ENCODE measurements at places on chromosomes 13 and 19.
A peak's percentile ranks its signal among the peaks of the same experiment; 100 is the strongest.

DNA sequence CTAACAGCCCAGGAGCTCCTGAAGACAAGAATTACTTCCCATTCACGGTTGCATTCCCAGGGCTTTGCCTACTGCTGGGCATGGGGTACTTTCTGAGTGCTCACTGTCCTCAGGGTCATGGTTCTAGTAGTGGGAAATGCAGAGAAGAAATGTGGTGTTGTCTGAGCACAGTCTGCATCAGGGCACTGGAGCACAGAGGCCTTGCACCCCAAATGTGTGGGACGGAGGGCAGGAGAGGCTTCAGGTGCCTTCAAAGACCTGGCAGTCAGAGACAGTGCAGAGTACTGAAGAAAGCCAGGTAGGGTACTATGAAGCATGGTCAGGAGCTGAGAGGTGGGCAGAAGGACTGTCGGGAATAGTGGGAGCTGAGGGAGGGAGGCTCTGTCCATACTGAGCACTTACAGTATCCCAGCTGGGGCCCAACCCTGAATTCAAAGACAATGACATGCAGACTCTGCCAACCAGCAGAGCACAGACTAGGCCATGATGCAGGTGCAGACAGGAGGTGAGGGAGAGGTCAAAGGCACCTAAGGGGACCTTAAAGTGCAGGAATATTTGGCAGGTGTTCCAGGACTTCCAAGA, 144.4 kb downstream of the USP12 start:
- no peak for DNase-seq

DNA sequence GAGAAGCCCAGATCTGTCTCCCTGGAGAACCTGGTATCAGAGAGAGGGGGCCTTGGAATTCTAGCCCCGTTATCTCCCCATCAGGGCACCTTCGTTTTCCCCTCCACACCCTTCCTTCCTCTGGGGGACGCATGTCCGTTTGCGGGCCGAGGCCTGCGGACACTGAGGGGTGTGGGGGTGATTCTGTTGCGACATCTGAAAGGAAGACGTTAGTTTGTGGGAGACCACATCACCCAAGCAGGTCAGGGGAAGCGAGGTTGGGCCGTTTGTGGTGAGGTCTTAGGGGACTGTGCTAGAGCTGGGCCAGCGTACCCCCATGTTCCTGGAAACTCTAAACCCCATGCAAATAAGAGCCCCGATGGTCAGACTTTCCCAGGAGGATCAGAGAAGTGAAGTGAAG, 3.7 kb upstream of the HSH2D start:
- DNase-seq = no peak

DNA sequence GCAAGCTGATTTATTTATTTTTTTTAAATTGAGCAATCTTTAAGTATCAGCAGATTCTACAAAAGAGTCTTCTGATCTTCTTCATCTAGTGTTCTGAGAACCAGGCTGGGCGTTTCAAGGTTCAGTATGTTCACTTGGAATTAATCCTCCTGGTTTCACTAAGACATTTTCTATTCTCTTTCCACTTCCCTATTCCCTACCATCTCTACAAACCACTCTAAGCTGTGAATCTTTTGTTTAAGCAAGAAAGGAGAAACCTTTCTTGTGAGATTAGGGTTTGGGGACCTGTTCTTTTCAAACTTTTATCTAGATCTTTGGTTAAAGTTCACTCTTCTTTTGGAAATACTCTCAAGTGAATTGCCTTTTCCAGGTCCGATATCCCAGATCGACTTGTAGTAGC, 59.3 kb downstream of the URI1 start:
- no peak for DNase-seq

DNA sequence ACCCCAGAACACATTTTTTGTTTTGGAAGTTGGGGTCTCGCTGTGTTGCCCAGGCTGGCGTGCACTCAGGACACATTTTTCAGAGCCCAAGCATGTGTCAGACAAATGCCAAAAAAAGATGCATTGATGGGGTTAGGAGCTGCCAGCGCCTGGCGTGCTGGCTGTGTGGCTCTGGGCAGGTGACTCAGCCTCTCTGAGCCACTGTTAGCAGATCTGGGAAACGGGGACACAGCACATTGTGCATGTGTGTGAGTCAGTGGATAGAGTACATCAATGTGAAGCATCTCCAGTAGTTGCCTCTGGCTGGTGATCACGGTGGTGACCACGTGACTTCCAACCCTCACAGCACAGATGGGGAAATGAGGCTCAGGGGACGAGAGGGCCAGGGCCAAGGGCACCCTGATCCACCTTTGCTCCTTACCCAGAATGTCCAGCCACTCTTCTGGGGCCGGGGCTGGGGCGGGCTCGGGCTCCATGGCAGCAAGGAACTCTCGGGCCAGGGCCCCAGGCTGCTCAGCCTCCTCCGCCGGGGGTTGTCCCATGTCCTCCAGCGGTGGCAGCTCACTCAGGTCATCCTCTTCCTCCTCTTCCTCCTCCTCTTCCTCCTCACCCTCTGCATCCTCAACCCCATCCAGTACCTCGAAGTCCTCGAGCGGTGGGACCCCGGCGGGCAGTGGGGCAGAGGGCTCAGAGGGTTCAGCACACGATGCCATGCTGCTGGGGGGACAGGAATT, 1.9 kb downstream of the FKBP8 start:
- peak; percentile 67 for DNase-seq

GRCh38 chr19:4650159-4650558, 10.8 kb downstream of the TNFAIP8L1 start:
- DNase-seq = no peak

DNA sequence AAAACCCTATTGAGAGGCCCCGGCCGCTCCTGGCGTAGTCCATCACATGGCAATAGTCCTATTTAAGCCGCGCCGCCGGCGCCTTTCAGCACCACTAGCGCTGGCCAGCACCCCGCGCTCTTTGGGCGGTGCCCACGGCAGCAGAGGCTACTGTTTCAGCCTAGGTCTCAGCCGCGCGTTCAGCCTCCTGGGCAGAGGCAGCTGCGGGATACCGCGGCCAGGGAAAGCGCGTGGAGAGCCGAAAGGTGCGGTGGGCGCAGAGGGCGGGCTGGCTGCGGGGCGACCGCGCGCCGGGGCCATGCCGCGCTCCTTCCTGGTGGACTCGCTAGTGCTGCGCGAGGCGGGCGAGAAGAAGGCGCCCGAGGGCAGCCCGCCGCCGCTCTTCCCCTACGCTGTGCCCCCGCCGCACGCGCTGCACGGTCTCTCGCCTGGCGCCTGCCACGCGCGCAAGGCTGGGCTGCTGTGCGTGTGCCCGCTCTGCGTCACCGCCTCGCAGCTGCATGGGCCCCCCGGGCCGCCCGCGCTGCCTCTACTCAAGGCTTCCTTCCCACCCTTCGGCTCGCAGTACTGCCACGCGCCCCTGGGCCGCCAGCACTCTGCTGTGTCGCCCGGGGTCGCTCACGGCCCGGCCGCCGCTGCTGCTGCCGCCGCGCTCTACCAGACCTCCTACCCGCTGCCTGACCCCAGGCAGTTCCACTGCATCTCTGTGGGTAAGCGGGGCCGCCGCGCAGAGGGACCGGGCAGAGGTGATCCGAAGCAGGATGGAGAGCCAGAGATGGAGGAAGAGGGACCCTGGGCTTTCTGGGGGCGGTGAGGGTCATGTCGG, at the start of gene GSX1:
Gene GSX1 (plus strand): TSS at position 91 of the 826 bp plus-strand sequence. CDS start 208 bp downstream, at position 299.
- DNase-seq = peak; percentile 65

DNA sequence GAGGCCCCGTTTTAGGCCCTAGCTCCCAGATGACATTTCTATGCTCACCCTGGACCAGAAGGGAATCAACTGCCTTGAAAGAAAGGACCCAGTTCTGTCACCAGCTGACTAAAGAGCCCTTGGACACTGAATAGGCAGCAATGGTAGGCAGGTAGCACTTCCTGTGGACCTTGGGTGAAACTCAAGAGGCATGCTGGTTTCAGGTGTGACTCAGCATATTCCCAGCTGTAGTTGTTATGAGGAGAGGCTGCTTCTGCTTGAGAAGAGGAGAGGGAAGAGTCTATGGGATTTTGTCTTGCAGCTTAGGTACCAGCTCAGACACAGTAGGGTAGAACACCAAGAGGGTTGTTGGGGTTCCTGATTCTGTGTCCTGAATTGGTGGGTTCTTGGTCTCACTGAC, 37.9 kb upstream of the HTR2A start:
- DNase-seq = no peak

GRCh38 chr19:48997972-48998371, 4.3 kb downstream of the RUVBL2 start:
- peak; percentile 29 for DNase-seq

DNA sequence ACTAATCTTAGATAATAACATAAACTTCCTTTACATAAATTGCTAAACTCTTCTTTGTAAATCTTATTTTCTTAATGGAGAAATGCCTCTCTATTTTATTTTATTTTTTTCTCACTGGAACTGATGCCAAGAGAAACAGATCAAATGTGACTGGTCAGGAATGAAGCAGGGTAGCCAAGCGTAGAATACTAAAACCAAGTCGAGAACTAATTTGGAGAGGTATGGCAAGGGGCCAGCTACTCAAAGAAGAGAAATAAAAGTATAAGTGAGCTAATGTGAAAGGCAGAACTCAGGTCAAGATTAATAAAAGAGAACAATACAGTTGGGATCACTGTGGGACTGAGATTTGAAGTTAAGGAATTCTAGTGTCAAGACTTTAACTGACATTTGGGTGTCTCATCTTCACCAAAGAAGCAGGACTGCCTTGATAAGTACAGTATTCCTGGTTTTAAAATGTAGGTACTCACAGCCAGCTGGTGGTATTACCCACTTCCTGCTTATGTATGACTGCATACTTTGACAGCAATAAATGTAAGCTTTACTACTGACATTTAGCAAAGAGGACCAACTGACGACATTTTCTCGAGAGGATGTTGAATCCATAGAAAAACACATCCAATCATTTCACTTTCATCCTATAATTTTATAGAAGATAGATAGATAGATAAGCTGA, 1192.2 kb downstream of the EFNB2 start:
- DNase-seq = peak; percentile 16

DNA sequence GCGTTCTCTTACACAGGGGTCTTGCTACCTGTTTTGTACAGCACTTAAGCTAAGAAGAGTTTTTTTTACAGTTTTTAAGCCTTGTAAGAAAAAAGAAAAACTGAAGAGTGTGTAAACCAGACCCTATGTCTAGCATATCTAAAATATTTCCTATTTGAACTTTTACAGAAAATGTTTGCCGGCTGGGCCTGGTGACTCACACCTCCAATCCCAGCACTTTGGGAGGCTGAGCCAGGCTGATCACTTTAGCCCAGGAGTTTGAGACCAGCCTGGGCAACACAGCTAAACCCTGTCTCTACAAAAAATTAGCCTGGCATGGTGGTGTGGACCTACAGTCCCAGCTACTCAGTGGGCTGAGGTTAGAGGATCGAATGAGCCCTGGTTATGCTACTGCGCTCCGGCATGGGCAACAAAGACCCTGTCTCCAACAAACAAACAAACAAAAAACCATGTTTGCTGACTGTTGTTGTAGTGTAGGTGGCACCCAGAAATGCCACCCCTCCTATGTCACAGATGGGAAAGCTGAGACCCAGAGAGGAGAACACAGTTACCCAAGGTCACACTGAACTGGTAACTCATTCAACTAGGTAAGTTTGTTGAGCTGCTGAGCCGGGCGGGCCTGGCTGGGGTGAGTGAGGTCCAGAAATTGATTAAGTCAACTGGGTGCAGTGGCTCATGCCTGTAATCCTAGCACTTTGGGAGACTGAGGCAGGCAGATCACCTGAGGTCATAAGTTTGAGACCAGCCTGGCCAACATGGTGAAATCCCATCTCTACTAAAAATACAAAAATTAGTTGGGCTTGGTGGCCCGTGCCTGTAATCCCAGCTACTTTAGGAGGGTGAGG, 1.9 kb upstream of the VASP start:
- no peak for DNase-seq

DNA sequence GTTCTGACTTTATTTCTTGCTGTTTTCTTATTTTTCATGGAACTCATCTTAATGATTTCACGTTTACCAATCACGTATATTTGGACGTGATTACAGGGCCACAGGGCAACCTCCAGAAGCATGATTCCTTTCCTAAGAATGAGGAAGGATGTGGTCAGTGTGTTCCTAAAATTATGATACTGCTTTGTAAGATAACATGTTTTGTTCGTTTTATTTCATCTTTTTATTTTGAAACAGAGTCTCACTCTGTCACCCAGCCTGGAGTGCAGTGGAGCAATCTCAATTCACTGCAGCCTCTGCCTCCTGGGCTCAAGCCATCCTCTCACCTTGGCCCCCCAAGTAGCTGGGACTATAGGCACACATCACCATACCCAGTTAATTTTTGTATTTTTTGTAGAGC, 24.8 kb upstream of the LAIR1 start:
- DNase-seq = no peak

- no peak for DNase-seq
These were observed 857.8 kb downstream of the DIAPH3 start for GRCh38 chr13:59305896-59306295.

GRCh38 chr13:98300956-98301641, 124.0 kb upstream of the RNF113B start:
- DNase-seq = peak; percentile 50

DNA sequence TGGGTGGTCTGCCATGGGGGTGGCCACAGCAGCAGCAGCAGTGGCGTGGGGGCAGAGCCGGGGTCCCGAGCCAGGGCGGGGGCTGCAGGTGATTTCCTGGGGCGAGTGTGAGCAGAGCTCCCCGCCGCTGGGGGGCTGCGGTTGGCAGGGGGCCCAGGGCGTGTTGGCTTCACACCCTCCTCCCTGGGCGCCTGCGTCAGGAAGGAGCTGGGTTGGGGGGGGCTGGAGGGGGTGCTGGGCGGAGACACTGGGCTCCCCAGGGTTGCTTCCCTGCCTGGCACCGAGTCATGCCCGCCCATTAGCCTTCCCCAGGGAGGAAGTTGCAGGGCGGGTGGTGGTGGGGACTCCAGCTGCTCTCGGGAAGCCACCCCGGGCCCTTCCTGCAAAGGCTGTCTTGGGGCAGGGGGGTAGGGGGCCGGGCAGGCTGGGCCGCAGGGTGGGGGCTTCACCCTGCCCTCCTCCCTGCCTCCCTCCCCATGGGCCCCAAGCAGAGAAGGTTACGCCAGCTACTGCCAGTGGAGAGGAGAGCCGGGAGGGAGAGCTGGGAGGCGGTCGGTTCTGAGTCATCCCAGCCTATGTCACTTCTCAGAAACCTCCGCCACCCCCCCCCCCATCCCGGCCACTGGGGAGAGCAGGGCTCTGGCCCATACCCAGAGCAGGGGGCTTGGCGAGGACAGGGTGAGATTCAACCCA, 4.6 kb downstream of the MIDN start:
- peak; percentile 98 for DNase-seq

Measured in foreskin fibroblast (primary cell).